ENCODE measurements at places on chromosomes 7 and 10. TPM values are rescaled to one million over a fixed set of nuclear protein-coding genes. Genes with fewer than 3 reads are reported as not detected.

Gene AKR1D1
- total RNA-seq = not detected

Gene BAMBI
- 1.9 TPM for total RNA-seq

Gene FEZF1
- total RNA-seq = not detected

Gene SPDYE16
- total RNA-seq = not detected

Gene ERVW-1
- not detected for total RNA-seq

Gene SPDYE18
- 0.94 TPM for total RNA-seq

Gene PKD2L1
- not detected for total RNA-seq

Gene DENND2A
- 29.4 TPM for total RNA-seq

Gene SUN3
- total RNA-seq = not detected

Gene RHOBTB1
- total RNA-seq = 36.3 TPM

Gene VGF
- total RNA-seq = 9.4 TPM

Gene HOXA13
- total RNA-seq = not detected
